Daoy (cell line): ENCODE measurements at places on chromosomes 2 and 18. TPM values are rescaled to one million over a fixed set of nuclear protein-coding genes. Genes with fewer than 3 reads are reported as not detected.

PTPRN gene
- total RNA-seq, result 0.21 and 1.3 TPM in 2 replicates

ALPG gene
- not detected in 2 replicates for total RNA-seq

IL1RN gene
- total RNA-seq, result not detected in 2 replicates

- no peak for DNase-seq
These were observed 765.4 kb downstream of the MBD2 start for GRCh38 chr18:53458944-53459580.

DNA sequence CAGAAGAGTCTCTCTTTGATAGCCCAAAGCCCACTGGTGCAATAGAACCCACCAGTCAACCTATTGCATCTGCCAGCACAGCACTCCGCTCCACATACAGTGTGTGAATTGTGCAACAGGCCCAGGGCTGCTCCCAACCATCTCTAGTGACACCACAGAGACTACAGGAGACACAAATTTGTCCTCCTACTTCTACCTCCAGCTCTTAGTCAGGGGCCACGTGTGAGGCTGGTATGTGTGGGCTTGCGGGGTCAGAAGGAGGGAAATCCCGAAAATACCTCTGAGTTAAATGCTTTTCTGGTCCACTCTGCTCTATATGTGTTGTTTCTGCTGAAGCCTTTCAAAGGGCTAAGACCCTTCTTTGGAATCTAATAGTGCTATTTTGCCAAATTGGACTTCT is 18.0 kb downstream of the DGUOK start:
- no peak for DNase-seq

- no peak for DNase-seq
These were observed 150.9 kb upstream of the KCNH7 start for GRCh38 chr2:162989507-162989906.
